ENCODE measurements at places on chromosomes 13 and 19. TPM values are rescaled to one million over a fixed set of nuclear protein-coding genes. Genes with fewer than 3 reads are reported as not detected.

The GPC5 gene
- total RNA-seq, result 10.2 TPM

- DNase-seq, result no peak
Observed at GRCh38 chr13:80100636-80101035, 240.3 kb downstream of the SPRY2 start.

- DNase-seq, result no peak
Observed at GRCh38 chr13:35961002-35961401, 170.2 kb downstream of the DCLK1 start.

The IRF3 gene
- 40.1 TPM for total RNA-seq

The SHISA7 gene
- total RNA-seq, result 3.2 TPM

- no peak for DNase-seq
Observed at GRCh38 chr19:41774515-41774980, 19.2 kb downstream of the CEACAM6 start.

DNA sequence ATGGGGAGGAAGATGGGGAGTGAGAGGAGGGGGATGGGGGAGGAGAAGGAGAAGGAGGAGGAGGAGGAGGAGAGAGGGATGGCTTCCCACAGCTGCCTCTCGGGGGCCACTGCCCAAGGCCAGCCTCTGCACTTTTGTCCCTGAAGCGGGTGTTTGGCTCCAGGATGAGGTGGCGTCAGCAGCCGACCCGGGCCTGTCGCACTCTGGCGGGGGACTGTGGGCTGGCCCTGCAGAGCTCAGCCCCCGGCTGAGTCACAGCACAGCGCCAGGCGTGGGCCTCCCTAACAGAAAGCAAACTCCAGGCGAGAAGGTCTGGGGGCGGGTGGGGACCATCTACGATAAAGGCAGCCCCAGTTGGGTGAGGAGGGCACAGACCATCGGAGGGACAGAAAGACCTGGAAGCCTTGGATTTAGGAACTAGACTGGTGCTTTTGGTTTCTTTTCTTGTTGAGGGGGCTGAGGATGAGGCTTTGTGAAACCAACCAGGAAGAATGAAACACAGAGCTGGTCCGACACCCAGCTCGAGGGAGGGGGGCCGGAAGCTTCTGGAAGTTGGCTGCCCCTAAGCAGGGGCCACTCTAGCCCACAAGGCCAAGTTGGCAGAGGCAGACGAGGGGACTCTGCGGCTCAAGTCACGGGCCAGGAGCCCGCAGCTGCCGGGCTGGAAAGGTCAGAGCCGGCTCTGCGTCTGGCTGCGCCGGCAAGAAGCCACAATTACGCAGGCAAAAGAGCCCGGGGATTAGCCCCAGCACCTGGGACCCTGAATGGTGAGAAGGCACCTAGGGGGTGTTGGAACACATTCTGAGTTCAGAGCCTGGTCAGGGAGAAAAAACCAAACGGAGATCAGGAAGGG is 18.2 kb downstream of the LSM4 start:
- DNase-seq, result peak; percentile 65

The DPP9 gene
- 44.8 TPM for total RNA-seq

The ZNF99 gene
- total RNA-seq, result not detected

GRCh38 chr13:66994097-66994496 is 236.0 kb downstream of the PCDH9 start:
- peak; percentile 82 for DNase-seq

The HCN2 gene
- total RNA-seq, result 33.2 TPM

- no peak for DNase-seq
Observed at GRCh38 chr13:39016087-39016486, 21.8 kb downstream of the PROSER1 start.

GRCh38 chr13:26019251-26019650 is 32.6 kb downstream of the SHISA2 start:
- DNase-seq, result no peak

GRCh38 chr13:44323754-44324153 is 49.9 kb upstream of the SERP2 start:
- DNase-seq, result no peak

The ZNF177 gene
- 6.7 TPM for total RNA-seq

The APLP1 gene
- 618 TPM for total RNA-seq

The SULT2A1 gene
- total RNA-seq, result not detected

GRCh38 chr19:39160523-39160861 is 34.9 kb downstream of the PAK4 start:
- DNase-seq, result no peak

- DNase-seq, result no peak
Observed at GRCh38 chr19:6271251-6271650, 8.5 kb downstream of the MLLT1 start.

The RASIP1 gene
- 6.2 TPM for total RNA-seq

The RNF225 gene
- 0.44 TPM for total RNA-seq

DNA sequence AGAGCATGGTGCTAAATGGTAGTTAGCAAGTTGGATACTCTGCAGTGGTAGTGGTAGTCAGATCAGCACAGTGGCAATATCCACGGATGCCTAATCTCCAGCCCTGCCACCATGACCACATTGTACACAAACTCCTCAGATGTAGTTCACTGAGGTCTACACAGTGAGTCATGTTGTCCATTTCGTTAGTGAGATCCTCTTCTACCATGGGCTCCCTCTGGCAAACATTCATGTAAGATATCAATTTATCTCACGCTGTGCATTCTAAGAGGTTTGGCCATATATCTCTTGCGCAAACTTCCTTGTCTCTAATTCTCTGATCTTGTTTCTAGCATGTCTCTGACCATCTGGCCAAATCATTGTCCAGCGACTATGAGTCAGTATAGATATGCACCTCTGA is 58.2 kb downstream of the POLR1D start:
- no peak for DNase-seq

- no peak for DNase-seq
Observed at GRCh38 chr13:33514362-33514761, 228.8 kb upstream of the STARD13 start.

GRCh38 chr19:38391911-38392464 is 3.5 kb downstream of the SPRED3 start:
- no peak for DNase-seq

- no peak for DNase-seq
Observed at GRCh38 chr13:111368091-111368490, 47.6 kb downstream of the TEX29 start.

DNA sequence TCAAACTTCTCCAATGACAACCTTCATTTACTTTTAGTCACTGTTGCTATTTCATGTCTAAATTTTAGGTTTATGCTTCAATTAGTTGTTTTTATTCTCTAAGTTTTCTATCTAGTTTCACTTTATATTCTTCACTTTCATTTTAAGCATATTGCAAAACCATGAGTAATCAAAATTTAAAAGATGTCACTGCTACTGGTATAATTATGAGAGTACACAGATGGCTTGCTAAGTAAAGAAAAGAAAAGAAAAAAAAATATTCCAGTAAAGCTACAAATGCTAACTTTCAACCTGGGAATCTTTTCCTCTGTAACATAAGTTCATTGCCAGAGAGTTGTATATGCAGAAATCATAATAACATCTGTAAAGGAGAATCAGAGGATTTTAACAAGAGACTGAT is 1624.7 kb downstream of the PCDH9 start:
- DNase-seq, result no peak

GRCh38 chr19:47445937-47446402 is 25.7 kb downstream of the SLC8A2 start:
- DNase-seq, result peak; percentile 75

DNA sequence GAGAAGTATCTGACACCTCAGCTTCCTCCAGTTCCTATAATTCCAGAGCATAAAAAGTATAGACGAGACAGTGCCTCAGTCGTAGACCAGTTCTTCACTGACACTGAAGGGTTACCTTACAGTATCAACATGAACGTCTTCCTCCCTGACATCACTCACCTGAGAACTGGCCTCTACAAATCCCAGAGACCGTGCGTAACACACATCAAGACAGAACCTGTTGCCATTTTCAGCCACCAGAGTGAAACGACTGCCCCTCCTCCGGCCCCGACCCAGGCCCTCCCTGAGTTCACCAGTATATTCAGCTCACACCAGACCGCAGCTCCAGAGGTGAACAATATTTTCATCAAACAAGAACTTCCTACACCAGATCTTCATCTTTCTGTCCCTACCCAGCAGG is 3.1 kb downstream of the KLF5 start:
- no peak for DNase-seq

- DNase-seq, result no peak
Observed at GRCh38 chr19:46182476-46182875, 34.4 kb downstream of the IGFL2 start.

DNA sequence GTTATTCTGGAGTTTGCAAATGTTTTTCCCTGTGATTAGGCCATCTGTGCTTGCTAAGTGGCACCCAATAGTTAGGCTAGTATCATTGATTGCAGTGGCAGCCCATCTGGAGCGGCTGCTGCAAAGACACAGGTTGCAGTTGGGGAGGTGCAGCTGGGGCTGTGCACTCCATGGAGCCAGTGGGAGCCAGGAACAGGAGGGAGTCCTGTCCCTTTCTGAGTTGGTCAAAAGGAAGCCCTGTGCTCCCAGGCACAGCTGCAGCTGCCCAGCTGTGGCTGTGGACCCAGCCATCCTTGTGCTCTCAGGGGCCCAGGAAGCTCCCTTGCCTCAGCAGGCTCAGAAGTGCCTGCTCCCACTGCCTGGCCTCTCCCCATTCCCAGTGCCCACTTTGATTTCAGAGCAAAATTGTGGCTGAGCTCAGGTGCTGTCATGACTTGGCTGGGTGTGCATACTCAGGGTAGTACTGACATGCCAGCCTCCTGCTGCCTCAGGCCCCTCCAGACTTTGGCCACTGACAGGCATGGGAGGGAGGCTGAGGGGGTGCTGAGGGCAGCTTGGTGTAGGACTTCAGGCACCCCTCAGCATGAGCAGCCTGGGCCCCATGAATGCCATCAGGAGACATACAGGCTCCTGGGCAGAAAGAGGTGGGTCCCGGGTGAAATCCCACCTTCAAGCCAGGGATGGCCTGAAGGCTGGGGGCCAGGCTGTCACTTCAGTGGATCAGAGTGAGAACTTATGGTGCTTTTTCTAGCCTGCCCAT is 270.6 kb downstream of the PCDH20 start:
- no peak for DNase-seq

- peak; percentile 43 for DNase-seq
Observed at GRCh38 chr13:112669881-112670499, 19.8 kb upstream of the ATP11A start.

- DNase-seq, result no peak
Observed at GRCh38 chr19:51025809-51026553, 435 bp downstream of the KLK11 start.

DNA sequence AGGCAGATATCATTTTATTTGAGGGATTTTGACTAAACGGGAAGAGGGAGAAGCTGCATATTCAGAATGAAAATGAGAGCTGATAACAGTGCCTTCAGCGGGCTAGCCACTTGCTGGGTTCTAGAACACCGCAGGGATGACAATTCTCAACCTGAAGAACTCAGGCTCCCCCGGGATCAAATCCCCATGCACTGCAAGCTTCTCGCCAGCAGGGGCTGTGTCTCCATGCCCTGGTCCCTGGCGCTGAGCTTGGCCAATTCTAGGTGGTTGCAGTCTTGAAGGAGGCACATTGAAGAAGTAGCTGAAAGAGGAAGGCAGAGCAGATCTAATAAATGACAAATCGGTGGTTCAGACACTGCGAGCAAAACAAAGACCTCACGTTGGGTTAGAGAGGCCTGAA is 128.7 kb downstream of the UQCRFS1 start:
- DNase-seq, result peak; percentile 51

DNA sequence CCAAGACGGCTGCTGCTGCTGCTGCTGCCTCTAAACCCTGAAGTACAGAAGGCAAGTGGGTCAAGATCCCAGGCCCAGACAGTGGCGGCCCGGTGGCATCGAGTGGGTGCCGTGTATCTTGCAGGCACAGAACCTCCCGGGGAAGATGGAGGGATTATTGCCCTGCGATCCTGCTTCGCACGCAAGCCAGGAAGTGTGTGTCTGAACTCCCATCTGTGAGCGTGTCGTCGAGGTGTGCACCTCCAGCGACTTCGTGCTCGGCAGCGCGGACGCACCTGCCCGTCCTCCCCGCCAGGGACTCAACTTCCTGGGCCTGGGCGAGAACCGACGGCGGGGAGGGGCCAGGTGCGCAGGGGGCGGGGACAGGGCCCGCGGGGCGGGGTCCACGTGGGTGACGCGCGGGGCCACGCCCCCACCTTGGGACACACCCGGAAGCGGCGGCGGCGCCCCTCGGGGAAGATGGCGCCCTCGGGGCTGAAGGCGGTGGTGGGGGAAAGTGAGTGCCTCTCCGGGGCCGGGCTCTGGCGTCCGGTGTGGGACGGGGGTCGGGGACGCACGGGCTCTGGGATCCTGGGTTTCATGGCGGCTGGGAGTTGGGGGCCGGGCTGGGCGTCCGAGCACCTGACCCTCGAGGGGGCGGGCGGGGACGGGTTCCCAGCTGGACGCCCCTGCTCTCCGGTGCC is at the start of gene STXBP2:
Gene STXBP2, plus strand, starts transcription at position 420 of the 683 bp plus-strand sequence. Its CDS starts 40 bp downstream, at position 460.
- DNase-seq, result peak; percentile 56

DNA sequence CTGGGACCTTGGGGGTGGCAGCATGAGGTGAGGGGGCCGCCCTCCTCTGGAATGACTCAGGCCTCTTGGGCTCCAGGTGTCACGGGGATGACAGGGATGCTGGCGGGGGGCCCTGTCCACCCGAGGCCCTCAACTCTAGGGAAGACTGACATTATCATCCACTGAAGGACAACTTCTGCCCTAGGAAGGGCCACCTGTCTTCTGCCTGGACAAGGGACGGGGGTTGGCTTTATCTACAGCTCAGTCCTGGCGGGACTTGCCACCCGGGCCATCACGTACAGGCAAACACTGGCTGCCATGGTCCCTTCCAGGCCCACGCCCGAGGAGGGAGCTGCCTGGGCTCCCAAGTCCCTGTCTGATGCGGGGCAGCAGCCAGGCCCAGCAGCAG is 130.7 kb downstream of the STK24 start:
- no peak for DNase-seq

DNA sequence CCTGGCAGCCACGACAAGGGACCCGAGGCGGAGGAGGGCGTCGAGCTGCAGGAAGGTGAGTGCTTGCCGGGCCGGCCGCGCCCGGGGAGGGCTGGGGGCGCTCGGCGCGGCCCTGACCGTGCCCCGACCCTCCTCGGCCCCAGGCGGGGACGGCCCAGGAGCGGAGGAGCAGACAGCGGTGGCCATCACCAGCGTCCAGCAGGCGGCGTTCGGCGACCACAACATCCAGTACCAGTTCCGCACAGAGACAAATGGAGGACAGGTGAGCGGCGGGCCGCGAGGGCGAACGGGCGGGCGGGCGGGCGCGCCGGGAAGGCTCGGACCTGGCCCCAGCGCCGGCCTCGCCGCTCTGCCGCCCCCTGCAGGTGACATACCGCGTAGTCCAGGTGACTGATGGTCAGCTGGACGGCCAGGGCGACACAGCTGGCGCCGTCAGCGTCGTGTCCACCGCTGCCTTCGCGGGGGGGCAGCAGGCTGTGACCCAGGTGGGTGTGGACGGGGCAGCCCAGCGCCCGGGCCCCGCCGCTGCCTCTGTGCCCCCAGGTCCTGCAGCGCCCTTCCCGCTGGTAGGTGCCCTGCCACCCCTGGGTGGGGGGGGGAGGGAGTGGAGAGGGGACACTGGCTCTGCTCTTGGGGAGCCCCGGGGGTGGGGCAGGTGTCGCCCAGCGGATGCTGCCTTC is 816 bp downstream of the USF2 start:
- DNase-seq, result peak; percentile 91

The CD37 gene
- total RNA-seq, result not detected

The PLPPR3 gene
- 392 TPM for total RNA-seq

GRCh38 chr13:108962654-108963053 is 333.2 kb downstream of the MYO16 start:
- DNase-seq, result no peak

GRCh38 chr13:44989941-44990340 is 603 bp downstream of the GPALPP1 start:
- no peak for DNase-seq

The LILRB3 gene
- total RNA-seq, result not detected

GRCh38 chr13:43874504-43875092 is 4.9 kb downstream of the CCDC122 start:
- DNase-seq, result no peak
